ENCODE measurements at places on chromosomes 3 and 15.

DNA sequence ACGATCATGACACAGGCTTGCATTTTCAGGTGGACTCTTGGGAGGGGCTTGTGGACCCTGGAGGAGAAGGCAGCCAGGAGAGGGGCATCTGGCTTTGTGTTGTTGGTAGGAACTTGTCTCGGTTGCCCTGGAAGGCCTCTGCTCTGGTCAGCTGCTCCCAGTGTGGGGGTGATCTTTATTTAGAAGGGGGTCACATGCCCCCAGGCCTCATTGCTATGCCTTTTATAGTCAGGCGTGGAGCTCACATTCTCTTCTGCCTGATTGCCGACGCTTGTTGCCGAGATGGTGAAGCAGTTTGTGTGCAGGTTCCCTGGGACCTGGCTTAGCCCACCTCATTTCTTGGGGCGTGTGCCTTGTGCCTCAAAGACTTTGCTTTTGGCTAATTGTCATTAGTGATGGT lies 66.6 kb downstream of the IGF1R start:
- no peak overlapping the region for H3K27ac ChIP-seq
- no peaks in the 10 kb centered on the region for H3K36me3 ChIP-seq
- no peaks in the 10 kb centered on the region for H3K27me3 ChIP-seq
- H3K4me1 ChIP-seq = peaks cover 12% of the 10 kb centered on the region

- no peaks in the 10 kb centered on the region for H3K4me1 ChIP-seq
- H3K4me3 ChIP-seq = no peak overlapping the region
- DNase-seq = no peak
These were observed 18.3 kb downstream of the FGF7 start for GRCh38 chr15:49441356-49441755.

GRCh38 chr3:36210840-36211651 lies 169.3 kb upstream of the STAC start:
- H3K27ac ChIP-seq = no peak overlapping the region
- no peaks in the 10 kb centered on the region for H3K4me1 ChIP-seq

DNA sequence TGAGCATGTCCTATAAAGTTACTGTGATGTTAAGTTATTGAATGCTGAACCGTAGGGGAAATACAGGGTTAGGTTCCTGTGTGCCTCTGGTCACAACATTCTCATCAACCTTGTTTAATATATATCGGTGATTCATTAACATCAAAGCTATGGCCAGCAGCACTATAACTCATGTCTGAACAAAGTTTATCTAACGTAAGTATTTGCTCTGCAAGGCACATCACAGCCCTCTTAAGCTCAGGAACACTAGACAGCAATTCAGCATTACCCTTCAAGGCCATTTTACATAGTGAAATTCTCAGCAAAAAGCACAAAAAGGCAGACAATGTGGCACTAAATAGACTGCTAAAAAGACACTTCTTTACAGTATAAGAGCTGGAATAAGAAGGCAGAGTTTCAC lies 48.2 kb upstream of the FNDC3B start:
- H3K27me3 ChIP-seq = no peaks in the 10 kb centered on the region
- H3K36me3 ChIP-seq = no peaks in the 10 kb centered on the region
- no peaks in the 10 kb centered on the region for H3K4me1 ChIP-seq
- DNase-seq = no peak
- H3K4me3 ChIP-seq = no peak overlapping the region
- H3K27ac ChIP-seq = no peak overlapping the region

DNA sequence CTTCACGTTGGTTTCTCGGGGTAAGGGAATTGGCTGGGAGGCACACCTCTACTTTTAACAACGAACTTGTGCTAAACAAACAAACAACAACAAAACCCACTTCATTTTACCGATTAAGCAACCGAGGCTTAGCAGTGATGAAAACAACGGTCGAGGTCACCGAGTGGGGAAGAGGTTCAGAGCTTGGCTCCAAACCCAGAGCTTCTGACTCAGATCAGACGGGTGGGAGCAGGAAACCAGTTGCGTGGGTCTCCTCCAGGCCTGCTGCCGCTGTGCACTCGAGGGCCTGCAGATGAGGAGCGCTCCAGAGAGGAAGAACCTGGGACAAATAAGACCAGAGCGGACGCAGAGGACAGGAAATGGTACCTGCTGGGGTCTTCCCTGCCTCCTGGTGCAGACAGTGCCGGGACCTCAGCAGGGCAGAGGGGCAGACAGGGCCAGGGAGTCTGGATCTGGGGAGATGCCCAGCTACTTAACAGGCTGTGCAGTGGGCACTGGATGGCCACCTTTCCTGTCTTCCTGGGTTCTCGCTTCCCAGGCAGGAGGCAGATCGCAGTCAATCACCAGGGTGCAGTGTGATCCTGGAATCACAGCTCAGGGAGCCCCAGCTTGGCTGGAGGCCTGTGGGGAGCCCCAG lies 99.0 kb upstream of the MEF2A start:
- H3K4me3 ChIP-seq = no peak overlapping the region
- no peaks in the 10 kb centered on the region for H3K36me3 ChIP-seq
- H3K27me3 ChIP-seq = no peaks in the 10 kb centered on the region
- H3K4me1 ChIP-seq = no peaks in the 10 kb centered on the region
- no peak for DNase-seq
- no peak overlapping the region for H3K27ac ChIP-seq

GRCh38 chr3:21041621-21042020 lies 709.4 kb downstream of the ZNF385D start:
- H3K27me3 ChIP-seq = no peaks in the 10 kb centered on the region
- no peaks in the 10 kb centered on the region for H3K36me3 ChIP-seq
- DNase-seq = no peak
- H3K27ac ChIP-seq = no peak overlapping the region
- no peaks in the 10 kb centered on the region for H3K4me1 ChIP-seq

- DNase-seq = no peak
- H3K36me3 ChIP-seq = no peaks in the 10 kb centered on the region
- H3K4me1 ChIP-seq = no peaks in the 10 kb centered on the region
These were observed 149.4 kb upstream of the ADAMTS9 start for GRCh38 chr3:64837126-64837738.

- no peak for DNase-seq
- H3K4me3 ChIP-seq = no peak overlapping the region
- H3K36me3 ChIP-seq = no peaks in the 10 kb centered on the region
- H3K27me3 ChIP-seq = no peaks in the 10 kb centered on the region
- no peak overlapping the region for H3K27ac ChIP-seq
These were observed 10.2 kb upstream of the TIPARP start for GRCh38 chr3:156664011-156664830.

DNA sequence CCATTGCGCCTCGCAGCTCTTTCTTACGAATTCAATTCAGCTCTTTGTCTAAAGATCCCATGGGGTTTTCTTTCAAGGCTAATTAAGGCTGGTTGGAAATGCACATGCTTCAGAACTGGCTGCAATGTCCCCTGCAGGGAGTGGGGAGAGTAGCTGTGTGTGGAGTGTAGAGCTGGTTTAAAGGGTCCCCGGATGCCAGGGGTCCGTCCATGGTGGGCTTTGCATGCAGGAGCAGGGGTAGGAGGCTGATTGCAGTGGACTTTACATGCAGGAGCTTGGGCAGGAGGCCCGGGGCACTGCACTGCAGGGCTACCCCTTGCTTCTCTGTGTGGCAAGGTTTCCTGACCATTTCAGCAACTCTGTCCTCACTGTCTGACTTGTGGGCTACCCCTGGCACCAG lies 261.6 kb upstream of the LYSMD4 start:
- no peaks in the 10 kb centered on the region for H3K36me3 ChIP-seq
- H3K27ac ChIP-seq = no peak overlapping the region
- DNase-seq = no peak
- no peaks in the 10 kb centered on the region for H3K4me1 ChIP-seq
- H3K27me3 ChIP-seq = no peaks in the 10 kb centered on the region

DNA sequence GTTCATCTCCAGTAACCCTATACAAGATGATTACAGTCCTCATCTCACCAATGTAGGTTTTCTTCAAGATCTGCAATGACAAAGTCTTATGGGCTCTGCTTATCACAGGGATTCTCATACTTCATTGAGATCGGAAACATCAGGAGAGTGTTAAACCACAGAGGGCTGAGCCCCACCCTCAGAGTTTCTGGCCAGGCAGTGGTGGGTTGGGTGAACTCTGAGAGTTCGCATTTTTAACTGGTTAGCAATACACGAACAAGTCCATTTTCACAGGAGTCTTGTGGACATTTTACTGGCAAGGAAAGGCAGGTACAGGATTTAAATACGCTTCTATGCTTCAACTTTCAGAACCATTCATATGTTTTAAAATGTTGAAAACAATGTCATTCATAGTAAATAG lies 366.7 kb upstream of the ROBO2 start:
- DNase-seq = no peak
- H3K4me3 ChIP-seq = no peak overlapping the region
- no peaks in the 10 kb centered on the region for H3K36me3 ChIP-seq

DNA sequence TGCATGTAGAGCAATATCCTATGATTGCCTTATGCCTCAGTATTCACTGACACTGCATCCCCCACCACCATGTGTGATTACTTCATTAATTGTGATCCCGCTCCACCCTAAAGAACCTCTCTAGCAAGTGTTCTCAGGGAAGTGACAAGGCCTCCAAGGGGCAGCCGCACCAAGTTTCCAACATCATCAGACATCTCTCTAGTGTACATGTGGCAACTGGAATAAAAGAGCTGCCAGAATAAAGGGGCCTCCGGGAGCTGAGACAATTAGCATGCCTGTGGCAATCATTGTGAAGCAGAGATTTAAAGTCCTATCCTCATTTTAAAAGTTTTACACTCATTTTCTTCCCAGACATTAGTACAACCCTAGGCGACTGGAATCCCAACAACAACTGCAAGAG lies 902.1 kb upstream of the SEMA6D start:
- H3K27ac ChIP-seq = no peak overlapping the region

DNA sequence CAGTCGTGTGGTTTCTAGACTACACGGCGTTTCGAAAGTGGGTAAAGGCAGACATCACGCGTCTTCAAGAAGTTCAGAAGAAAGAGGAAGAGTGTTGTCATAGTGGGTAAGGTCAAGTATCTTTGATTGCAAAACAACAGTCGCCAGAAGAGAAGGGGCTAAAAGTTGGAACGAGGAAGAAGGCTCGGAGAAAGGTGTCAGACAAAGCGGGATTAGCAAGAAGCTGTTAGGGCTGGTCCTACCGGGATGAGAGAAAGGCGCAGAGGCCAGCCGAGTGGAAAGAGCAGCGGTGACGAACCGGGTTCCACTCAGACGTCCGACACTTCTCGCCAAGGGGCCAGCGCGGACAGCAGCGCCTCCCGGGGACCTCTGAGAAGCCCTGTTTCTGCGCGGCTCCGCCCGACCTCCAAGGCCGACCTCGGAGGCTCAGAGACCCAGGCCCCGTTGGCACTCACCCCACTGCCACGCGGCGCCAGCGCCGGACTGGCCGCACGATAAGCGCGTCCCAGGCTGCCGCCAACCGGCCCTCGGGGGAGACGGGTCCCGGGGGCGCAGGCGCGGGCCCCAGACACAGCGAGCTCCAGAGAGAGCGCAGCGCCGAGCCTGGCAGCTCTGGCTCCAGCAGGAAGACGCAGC lies 436 bp downstream of the ADPGK start:
- no peaks in the 10 kb centered on the region for H3K27me3 ChIP-seq
- H3K27ac ChIP-seq = peak overlapping the region; percentile 94
- H3K4me3 ChIP-seq = peak overlapping the region; percentile 90
- H3K4me1 ChIP-seq = peaks cover 25% of the 10 kb centered on the region
- DNase-seq = no peak

- H3K27me3 ChIP-seq = no peaks in the 10 kb centered on the region
- no peak overlapping the region for H3K4me3 ChIP-seq
- H3K4me1 ChIP-seq = peaks cover 5% of the 10 kb centered on the region
These were observed 25.9 kb downstream of the CEMIP start for GRCh38 chr15:80804970-80805495.

- no peaks in the 10 kb centered on the region for H3K4me1 ChIP-seq
- H3K4me3 ChIP-seq = no peak overlapping the region
- no peaks in the 10 kb centered on the region for H3K27me3 ChIP-seq
- no peak for DNase-seq
These were observed 232.2 kb upstream of the FEZF2 start for GRCh38 chr3:62605413-62606068.

DNA sequence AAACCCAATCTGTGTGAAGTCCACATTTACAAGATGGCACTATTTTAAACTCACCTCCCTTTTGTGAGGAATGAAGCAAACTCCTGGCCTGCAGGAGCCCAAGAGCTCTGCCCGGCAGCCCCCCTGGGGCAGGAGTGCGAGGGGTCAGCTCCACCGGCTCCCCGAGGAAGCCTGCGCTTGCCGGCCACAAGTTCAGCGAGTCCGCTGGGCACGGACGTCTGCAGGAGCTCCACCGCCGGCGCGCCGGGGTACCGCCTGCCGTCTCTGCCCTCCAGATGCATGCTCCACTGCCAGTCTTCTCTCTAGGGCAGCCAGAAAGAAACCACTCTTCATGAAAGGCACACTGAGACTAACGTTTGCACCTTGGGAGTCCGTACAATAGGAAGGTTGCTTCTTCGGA lies 17.5 kb downstream of the OCA2 start:
- H3K36me3 ChIP-seq = no peaks in the 10 kb centered on the region
- no peaks in the 10 kb centered on the region for H3K4me1 ChIP-seq
- no peak for DNase-seq
- H3K27ac ChIP-seq = no peak overlapping the region
- H3K27me3 ChIP-seq = no peaks in the 10 kb centered on the region

- DNase-seq = no peak
- H3K36me3 ChIP-seq = no peaks in the 10 kb centered on the region
- H3K4me1 ChIP-seq = peaks cover 13% of the 10 kb centered on the region
- no peaks in the 10 kb centered on the region for H3K27me3 ChIP-seq
- H3K4me3 ChIP-seq = no peak overlapping the region
These were observed 24.7 kb downstream of the ARHGAP31 start for GRCh38 chr3:119318876-119319275.

- H3K4me1 ChIP-seq = no peaks in the 10 kb centered on the region
- no peaks in the 10 kb centered on the region for H3K36me3 ChIP-seq
- no peak for DNase-seq
- no peak overlapping the region for H3K27ac ChIP-seq
- no peak overlapping the region for H3K4me3 ChIP-seq
- H3K27me3 ChIP-seq = no peaks in the 10 kb centered on the region
These were observed 68.4 kb downstream of the TAMM41 start for GRCh38 chr3:11778248-11778647.

- no peaks in the 10 kb centered on the region for H3K36me3 ChIP-seq
- H3K27ac ChIP-seq = no peak overlapping the region
- no peak for DNase-seq
- no peaks in the 10 kb centered on the region for H3K4me1 ChIP-seq
- no peaks in the 10 kb centered on the region for H3K27me3 ChIP-seq
These were observed 110.9 kb downstream of the LMLN start for GRCh38 chr3:198070871-198071270.

DNA sequence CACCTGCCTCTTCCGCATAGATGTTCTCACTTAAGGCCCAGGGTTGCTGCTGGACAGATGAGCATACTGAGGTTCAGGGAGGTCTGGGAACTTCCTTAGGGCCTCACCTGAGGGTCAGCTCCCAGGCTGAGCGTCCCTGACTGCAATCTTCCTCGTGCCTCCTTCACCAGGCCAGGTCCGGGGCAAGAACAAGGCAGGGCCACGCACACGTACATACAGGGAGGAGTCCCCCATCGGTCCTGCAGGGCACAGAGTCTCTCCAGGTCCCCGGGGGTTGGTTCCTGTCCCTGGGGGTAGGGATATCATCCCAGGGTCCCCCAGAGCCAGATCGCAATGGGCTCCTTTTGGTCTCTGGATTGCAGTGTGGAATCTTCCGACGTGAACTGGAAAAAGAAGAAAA lies 130.1 kb downstream of the LRRK1 start:
- H3K4me1 ChIP-seq = no peaks in the 10 kb centered on the region
- no peak overlapping the region for H3K4me3 ChIP-seq
- no peak overlapping the region for H3K27ac ChIP-seq
- no peaks in the 10 kb centered on the region for H3K27me3 ChIP-seq

Data from effector memory CD4-positive, alpha-beta T cell (primary cell).